ENCODE measurements at places on chromosomes 16 and 17. TPM values are rescaled to one million over a fixed set of nuclear protein-coding genes. Genes with fewer than 3 reads are reported as not detected.
A peak's percentile ranks its signal among the peaks of the same experiment; 100 is the strongest.

GRCh38 chr16:52832771-52833170, 219.9 kb downstream of the CHD9NB start:
- no peak for DNase-seq

DNA sequence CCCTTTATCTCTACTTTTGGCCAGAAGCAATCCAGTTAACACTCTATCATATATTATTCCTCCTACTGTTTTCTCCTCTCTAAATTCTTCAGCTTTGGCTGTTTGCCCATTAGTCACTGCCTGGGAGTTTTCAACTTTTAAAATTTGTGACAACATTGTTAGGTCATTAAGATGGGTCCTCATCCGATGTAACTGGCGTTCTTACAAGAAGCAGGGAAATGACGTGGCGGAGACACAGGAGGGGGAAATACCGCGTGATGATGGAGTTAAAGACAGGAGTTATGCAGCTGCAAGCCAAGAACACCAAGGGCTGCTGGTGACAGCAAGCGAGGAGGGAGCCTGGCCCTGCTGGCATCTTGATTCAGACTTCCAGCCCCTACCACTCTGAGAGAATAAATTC, 34.8 kb upstream of the CPHXL start:
- no peak for DNase-seq

DNA sequence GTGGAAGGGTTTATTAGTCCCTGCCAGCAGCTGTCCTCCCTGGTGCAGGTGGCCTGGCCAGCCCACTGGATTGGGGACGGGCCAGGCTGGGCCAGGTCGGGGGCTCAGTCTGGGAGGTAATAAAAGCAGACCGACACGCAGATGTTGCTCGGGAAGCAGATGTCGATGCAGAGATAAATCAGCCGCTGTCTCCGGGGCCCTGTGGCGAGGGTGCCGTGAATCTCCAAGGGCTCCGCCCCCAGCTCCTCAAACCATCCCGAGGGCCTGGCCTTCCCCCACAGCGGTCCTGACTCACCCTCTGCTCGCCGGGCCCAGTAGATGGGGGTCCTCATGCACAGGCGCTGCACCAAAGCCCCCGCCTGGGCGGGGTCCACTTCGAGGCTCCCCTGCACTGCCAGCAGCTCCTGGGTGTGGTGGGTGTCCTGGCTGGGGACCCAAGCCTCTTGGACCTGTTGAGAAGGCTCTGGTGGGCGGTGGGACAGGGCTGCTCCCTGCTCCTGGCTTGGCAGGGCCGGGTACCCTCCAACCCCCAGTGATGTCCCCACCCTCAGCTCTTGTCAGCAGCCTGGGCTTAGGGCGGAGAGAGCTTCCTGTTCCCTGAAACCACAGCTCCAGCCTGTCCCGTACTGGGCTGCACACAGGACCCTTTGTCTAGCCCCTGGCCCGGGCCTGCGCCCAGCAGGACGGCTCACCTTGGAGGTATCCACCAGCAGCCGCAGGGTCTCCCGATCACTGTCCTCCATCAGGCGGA, 1.2 kb downstream of the BRICD5 start:
- no peak for DNase-seq

DNA sequence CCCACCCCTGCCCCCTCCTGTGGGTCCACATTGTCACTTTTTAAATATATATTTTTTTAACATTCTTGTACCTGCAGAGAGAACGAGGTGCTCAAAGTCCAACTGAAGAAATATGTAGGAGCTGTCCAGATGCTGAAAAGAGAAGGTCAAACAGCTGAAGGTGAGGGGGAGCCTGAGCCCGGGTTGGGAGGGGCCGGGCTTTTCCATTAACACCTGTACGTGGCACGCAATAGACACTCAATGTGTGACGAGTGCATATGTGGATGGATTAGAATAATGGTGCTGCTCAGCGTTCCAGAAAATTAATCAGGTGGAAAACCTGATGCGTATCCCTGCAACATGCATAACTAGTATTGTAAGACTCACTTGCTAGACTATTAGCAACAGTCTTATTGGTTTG, 223.0 kb downstream of the SNX29 start:
- no peak for DNase-seq

DNA sequence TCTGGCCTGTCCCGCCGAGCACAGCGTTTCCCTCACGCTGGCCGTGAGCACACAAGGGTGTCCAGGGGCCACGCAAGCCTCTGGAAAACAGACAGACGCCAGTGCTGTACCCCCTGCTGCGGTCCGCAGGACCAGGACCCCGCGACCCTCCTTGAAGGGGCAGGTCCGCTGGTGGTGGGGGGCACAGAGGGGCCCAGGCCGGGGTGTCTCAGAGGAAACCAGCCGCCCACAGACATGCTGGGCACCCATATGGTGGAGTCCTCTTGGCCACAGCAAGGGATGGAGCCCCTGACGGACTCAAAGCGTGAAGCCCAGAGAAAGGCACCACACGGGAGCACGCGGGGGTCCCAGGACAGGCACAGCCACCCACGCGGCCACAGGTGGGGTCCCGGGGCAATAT, 34.4 kb downstream of the METRNL start:
- no peak for DNase-seq

DNA sequence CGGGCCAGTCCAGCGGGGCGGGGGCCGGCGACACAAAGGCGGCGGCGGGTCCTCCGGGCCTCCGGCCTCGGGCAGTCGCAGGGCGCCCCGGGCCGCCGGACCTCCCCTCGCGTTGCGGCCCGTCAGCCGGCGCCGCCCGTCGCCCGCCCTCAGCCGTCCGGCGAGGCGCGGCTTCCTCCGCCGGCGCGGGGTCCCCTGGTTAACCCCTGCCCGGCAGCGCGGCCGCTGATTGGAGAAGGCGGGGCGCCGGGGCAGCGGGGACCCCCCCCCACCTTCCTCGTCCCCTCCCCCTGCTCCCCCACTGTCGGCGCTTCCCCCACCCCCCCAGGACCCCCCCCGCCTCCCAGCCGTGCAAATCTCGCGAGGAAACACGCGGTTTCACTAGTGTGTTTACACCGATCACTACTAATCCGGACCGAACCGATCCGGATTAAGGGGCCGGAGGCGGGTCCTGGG, at the start of gene TLK2:
Gene TLK2 (plus strand): TSS at position 402 of the 456 bp plus-strand sequence. CDS start 2,301 bp downstream, outside the sequence.
- peak; percentile 83 for DNase-seq

DNA sequence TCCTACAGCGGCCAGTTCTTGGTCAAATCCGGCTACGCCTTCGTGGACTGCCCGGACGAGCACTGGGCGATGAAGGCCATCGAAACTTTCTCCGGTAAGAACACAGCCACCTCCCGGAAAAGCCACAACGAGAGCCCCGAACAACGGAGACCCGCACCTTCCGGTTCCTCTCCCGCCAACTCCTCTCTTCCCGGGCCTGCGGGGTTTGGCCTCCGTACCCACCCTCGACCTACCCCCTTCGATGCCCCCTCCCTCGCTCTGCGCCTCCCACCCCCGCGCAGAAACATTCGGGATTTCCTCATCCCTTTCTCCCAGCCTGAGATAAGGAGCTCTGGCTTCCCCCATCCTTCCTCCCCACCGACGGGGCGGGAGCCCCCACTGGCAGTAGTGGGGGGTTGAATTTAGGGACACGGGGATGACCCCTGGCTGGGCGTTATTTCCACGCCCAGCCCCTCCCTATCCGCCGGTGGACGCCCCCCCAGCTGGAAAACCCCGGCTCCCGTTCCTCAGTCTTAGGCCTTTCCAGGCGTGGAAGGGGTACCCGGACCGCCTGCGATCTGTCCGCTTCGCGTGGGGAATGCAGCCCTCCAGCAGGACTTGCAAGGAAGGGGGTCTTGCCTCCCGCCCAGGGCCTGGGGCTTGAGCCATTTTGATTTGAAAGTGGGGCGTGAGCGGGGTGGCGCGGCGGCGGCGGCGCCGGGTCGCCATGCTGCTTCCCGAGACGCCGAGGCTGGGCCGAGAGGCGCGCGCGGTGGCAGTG, 822 bp downstream of the IGF2BP1 start:
- DNase-seq = no peak

- DNase-seq = no peak
Observed at GRCh38 chr17:43987131-43988021, 17.0 kb upstream of the NAGS start.

GRCh38 chr17:57667461-57667923, 77.6 kb downstream of the CCDC182 start:
- no peak for DNase-seq

DNA sequence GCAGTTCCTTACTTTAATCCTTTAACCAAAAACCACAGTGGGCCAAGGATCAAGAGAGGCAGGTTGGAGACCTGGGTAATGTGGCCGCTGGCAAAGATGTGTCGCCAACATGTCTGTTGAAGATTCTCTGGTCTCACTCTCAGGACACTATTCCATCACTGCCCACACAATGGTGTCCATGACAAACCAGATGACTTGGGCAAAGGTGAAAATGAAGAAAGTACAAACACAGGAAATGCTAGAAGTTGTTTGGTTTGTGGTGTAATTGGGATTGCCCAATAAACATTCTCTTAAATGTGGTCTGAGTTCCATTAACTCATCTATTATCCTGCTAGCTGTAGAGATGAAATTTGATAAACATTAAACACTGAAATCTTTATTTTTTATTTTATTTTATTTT, 43.3 kb downstream of the SALL1 start:
- DNase-seq = no peak

DNA sequence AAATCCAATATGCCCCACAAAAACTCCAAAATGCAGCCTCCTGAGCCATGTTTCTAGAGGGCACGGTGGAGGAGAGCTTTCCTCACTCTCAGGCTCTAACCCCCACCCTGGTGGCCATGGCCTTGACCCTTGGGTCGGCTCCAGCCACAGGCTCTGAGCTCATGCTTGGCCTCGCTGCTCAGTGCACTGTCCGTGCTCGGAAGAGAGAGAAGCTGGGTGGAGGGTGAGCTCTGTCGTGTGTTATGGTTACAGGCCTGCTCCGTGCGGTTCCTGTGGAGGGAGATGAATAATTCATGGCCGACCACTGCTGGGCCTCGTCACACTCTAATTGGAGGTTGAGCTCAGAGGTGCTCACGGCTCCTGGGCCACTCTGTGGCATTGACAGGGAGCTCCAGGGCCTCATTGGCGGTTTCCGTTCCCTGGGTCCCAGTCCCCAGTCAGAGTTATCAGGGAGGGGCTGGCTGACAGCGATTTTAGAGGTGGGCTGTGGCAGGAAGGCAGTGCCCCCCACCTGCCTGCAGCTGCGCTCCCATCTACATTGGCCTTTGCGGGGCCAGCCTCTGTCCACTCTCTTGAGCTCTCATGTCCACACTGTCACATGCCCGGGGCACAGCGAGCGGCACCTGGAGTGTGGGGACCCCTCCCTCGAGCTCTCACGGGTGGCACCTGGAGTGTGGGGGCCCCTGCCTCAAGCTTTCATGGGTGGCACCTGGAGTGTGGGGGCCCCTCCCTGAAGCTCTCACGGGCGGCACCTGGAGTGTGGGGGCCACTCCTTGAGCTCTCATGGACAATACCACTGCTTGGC, 24.9 kb downstream of the ACSF3 start:
- DNase-seq = no peak

GRCh38 chr16:10972108-10972818, 27.9 kb downstream of the CLEC16A start:
- DNase-seq = no peak

- DNase-seq = no peak
Observed at GRCh38 chr17:1611715-1612114, 16.9 kb downstream of the SLC43A2 start.

- DNase-seq = no peak
Observed at GRCh38 chr16:66952430-66953110, 8.5 kb upstream of the CES3 start.

- no peak for DNase-seq
Observed at GRCh38 chr17:82153295-82153691, 55.3 kb upstream of the FASN start.

GRCh38 chr16:22007509-22008214, at the start of gene MOSMO:
MOSMO (plus strand) TSS chr16:22008111; CDS start chr16:22008302, 191 bp downstream.
- DNase-seq = no peak

DNA sequence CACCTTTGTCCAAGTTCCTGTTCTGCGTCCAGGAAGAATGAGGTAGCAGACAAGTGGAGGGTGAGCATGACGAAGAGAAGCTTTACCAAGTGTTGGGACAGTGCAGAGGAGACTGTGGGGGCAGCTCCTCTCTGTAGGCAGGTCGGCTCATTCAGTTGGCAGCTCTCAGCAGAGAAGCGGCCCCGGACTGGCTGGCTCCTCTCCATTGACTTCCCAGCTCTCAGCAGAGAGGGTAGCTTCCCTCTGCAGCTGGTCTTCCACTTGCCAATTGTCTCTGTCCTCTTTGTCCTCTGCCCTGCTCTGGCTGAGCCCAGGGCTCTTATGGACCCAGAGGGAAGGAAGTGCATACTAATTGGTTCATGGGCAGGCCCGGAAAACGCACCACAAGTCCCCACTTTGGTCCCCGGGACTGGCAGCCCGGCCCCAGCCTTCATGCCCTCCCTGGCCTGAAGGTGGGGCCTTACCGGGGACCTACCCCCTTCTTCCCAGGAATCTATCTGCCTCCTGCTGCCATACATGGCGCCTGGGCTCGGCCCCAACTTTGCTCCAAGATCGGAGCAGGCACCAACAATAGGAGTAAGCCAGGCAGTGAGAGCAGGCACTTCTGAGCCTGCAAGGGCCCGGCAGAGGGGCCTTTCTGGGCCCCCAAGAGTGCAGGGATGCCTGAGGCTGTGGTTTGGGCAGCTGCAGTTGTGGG, 10.1 kb downstream of the KCTD5 start:
- DNase-seq = no peak

DNA sequence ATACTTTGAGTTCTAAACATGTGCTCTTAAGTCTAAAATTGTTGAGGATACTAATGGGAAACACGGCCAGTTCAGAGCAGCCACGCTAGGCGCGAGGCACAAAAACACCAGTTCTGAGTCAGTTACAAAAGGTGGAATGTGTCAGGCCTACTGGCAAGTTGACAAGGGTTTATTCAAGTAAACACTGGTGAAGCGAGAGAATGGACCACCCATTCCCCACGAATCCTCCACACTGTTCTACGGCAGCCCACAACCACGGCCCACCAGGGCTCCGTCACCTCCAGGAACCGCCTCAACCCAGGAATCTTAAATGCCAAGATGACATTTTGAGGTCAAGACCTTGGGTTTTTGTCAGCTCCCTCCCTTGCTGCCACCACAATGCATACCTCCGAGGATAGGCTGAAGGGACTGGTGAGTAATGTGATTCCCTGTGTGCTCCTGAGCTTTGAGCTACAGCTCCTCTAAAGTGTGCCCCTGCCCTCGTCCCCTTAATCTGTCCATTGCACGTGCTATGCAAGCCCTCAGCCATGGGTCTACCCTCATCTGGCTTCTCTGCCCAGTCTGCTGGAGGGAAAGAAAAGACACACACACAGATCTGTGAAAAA, 28.5 kb upstream of the TRAP1 start:
- no peak for DNase-seq

- DNase-seq = no peak
Observed at GRCh38 chr17:33973491-33973890, 281.6 kb upstream of the CCL2 start.

GRCh38 chr17:17315142-17315821, 12.1 kb downstream of the NT5M start:
- no peak for DNase-seq

The LPO gene
- polyA plus RNA-seq = 0.09 TPM

The CCDC200 gene
- 37.2 TPM for polyA plus RNA-seq

The NF1 gene
- polyA plus RNA-seq = 36.5 TPM

The POLR3K gene
- polyA plus RNA-seq = 12.3 TPM

The ODAD4 gene
- polyA plus RNA-seq = 8.6 TPM

The ZNF821 gene
- polyA plus RNA-seq = 21.4 TPM

The SRR gene
- polyA plus RNA-seq = 15.7 TPM

Data from renal pelvis (tissue), 12 donors.